ENCODE measurements at places on chromosomes 2 and 18.
A peak's percentile ranks its signal among the peaks of the same experiment; 100 is the strongest.

DNA sequence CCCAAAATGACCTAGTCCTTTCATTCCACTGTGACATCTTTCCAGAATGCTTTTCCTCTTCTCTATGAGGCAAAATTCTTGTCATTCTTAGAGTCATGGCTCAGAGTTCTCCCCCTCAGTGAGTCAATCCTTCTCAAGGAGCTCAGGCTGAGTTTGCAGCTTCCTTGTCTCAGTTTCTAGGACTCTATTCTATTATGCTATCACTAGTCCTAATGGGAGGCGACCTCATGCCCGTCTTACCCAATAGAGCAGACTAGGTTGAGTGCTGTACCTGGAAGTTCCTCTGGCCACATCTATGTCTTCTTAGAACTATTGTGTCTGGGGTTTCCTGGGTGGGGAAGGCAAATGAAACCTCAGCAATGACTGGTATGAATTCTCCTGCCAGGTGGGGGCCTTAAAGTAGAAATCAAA, 51.5 kb downstream of the HAUS1 start:
- peak; percentile 26 for DNase-seq

DNA sequence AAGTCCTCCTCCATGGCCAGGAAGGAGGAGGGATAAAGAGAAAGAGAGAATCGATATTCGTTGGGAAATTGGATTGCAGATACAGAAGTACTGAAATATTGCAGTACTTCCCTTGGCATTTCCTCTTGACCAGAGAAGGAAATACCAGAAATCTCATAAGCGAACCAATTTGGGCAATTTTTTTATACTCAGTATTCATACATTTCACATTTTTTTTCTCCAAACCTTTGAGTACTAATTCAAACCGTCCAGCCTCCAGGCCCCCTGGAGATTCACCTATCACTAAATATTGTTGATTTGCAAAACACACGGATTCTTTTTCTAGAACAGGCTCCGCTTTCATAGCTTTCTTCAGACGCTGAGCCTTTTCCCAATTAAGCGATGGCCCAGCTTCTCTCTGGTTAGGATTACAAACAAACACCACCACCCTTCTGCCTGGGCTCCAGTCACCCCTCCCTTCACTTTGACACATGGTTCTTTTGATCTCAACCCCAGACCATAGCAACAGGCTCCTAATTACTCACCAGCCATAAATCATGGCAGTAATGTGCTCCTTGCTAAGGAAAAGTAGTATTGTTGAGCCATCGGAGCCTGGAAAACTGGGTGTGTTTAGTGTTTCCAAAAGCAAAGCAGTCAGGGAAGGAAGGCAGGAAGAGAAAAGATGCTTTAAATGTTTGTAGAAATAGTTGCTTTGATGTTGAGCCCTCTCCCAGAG, 138.4 kb upstream of the CCDC68 start:
- DNase-seq = no peak

- DNase-seq = no peak
Observed at GRCh38 chr2:71460595-71461303, 7.4 kb downstream of the DYSF start.

- no peak for DNase-seq
Observed at GRCh38 chr2:207849443-207849842, 79.7 kb upstream of the FZD5 start.

GRCh38 chr2:10410001-10410822, 37.9 kb downstream of the ODC1 start:
- no peak for DNase-seq

DNA sequence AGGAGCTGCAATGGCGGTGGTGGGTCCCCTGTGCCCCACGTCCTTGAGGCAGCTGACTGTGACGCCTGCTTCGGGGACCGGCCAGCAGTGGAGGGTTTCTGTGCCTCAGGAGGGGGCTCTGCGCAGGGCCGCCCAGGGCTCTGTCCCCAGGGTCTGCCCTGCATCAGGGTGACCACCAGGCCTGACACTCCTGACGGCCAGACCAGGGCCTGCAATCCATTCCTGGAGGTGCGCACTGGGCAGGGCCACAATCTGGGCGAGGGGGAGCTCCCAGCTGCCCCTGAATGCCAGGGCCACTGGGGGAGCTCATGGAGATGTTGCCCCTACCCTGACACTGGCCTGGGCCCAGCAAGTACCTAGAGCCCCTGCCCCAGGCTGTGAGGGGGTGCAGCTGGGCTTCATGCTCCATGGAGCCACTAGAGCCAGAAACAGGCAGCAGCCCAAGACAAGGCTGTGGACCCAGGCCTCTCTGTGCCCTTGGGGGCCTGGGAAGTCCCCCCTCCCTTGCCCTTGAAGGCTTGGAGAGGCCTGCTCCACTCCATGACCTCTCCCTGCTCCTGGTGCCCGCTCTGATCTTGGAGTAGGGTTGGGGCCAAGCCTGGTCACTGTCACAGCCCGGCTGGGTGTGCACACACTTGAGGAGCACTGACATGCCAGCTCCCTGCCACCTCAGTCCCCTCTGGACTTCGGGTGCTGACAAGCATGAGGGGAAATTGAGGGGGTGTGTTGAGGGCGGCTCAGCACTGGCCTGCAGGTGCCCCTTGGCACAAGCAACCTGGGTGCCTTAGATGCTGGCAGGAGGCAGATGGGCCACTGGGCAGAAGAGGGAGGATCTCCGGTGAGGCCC, 55.9 kb downstream of the LDAH start:
- DNase-seq = no peak

DNA sequence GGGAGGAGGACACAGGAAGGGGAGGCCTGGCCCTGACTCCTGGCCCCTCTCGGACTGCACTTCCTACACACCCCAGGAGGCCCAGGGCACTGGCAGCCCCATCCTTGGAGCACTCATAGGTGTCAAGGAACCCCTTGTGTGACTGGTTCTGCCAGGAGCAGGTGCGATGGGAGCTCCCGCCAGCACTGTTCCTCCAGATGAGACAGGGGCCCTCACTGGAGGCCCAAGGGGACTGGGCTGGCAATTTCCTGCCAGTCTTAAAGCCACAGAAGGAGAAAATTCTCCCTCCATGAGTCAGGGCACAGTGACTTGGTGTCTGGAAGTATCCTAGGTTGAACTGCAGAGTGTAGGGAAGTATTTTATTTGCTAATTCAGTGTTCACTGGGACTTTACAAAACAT, 42.8 kb upstream of the MAL start:
- no peak for DNase-seq

Measured in effector CD4-positive, alpha-beta T cell (primary cell).